ENCODE measurements at places on chromosomes 7 and 10.

DNA sequence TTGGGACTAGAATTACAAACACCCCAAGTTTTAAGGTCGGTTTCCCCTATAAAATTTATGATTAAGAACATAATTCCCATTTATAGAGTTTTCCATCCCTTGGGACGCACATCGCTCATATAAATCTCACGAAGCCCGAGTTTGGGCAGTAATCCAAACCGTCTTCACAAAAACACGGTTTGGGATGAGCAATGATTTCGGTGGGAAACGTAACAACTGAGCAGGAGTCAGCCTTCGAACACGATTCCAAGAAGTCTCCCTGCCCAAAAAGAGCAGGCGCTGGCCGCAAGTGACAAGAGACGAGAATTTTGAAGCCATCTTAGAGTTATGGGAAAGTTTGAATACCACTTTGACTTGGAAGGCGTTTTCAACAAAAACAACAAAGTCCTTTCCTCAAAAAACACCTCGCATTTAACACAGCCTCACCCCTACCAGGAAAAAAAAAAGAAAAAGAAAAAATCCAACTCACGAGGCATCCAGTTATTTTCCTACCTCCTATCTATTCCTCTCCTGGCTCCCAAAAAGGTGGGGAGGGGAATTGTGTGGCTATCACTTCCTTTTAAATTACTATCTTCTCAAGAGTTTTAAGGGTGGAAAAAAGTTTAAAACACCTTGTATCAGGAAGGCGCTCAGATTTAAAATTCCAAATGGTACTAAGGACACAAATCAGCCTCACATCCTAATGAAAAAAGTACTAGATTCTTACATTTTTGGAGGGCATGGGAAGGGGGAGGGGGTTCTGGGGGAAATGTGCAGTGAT, 1.6 kb downstream of the SEPHS1 start:
- no peak for ATAC-seq

DNA sequence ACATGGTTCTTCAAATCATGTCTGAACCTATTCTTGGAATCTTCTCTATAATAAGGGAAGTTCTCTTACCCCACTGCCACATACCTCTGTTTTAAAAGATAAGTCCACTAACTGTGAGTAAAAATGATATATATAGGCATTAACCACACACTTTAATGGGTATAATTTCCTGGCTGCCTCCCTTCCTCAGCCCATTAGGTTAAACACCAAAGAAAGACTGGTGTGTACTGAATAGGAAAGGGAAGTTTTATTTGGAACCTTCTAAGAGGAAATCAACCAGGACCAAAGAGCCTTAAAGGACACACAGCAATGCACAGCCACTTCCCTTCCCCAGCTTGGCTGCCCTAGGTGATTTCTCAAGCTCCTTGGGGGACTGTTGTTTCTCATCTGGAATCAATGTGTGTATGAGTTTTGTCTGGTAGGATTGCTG, 5.0 kb upstream of the WBP1L start:
- no peak for ATAC-seq

DNA sequence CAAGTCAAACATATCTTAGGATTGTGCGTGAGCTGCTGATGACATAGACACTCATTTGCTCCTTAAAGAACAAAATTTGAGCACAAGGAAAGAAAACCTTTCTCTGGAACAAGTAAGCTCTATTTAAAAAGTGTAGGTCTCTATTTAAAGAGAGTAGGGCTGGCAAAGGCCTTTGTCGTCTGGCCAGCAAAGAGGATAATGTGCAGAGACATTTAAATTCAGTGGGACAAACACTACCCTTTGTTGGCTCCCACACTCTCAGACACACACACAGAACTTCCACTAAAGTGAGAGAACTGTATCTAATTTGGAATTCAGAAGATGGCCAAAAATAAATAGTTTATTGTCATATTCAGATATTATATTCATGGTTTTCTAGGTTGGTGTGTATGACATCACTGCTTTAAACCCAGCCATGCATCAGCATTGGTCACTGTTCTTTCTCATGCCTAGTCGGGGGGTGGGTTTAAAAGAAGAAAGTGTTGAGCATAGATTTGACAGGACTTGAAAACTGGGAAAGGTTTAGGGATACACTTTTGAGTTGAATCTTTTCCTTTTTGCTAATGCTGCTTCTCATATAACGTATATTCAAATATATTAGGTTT, 49.5 kb upstream of the HDAC9 start:
- no peak for ATAC-seq

GRCh38 chr10:77162697-77163096, 474.9 kb downstream of the KCNMA1 start:
- no peak for ATAC-seq

DNA sequence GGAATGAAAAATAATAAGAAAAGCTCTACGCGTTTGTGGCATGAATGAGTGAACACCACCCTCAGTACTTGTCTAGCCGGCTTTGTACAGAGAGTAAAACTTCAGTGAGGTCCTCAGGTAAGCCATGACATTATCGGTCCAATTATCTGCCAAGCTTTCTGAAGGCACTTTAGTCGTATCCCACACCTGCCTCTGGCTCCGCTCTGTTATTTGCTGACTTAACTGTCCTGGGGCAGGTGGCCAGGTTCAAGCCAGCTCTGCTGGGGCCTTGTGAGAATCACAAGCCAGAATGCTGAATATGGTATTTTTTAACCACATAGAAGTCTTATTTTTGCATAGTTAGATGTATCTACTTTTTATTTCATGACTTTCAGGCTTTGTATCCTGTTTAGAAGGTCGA, 66.0 kb upstream of the FHIP2A start:
- no peak for ATAC-seq

GRCh38 chr10:132848291-132848701, 62.3 kb upstream of the NKX6-2 start:
- ATAC-seq: no peak

GRCh38 chr10:132022241-132022640, 40.5 kb upstream of the BNIP3 start:
- no peak for ATAC-seq

- ATAC-seq: no peak
Measured at GRCh38 chr7:158271646-158272045, 316.0 kb downstream of the PTPRN2 start.

- ATAC-seq: no peak
Measured at GRCh38 chr7:155351120-155351870, 53.6 kb downstream of the INSIG1 start.

DNA sequence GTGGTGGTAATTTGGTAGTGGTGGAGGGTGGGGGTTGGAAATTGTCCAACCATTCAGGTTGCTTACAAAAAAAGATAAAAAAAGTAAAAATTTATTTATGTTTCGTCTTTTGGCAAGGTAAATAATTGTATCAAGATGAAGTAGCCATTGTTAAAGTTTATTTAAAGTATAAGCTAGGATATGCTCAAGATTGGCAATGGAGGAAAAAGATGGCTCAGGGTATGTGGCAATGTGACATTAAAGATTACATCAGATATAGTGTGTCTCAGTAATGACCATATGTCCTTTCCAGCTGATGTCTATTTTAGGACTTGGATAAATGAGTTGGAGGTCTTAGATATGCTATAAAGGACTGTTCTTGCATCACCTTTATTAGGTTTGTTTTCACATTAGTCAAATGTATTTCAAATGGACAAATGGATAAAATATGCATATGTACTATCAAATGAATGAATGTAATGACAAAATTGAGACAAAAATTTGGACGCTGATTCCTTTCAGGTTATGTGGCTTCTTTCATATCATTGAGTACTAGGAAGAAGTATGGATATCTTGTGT, 60.9 kb downstream of the ST7 start:
- no peak for ATAC-seq

DNA sequence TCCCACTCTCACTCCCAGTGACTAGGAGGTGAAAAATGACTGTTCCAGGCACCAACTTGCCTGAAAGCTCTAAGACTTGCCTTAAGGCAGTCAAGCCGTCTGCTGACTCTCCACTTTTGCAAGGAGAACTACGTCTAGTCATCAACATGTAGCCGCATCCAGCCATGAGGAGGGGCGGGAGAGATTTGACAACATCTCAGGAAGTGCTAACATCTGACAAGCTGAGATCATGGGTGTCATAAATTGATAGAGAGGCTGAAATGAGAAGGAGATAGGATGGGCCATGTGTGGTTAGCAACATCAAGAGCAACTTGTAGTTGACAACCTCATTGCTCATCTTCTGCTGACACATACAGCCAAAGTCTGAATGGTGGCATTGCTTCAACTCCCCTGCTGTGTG, 9.0 kb upstream of the TBXAS1 start:
- no peak for ATAC-seq

DNA sequence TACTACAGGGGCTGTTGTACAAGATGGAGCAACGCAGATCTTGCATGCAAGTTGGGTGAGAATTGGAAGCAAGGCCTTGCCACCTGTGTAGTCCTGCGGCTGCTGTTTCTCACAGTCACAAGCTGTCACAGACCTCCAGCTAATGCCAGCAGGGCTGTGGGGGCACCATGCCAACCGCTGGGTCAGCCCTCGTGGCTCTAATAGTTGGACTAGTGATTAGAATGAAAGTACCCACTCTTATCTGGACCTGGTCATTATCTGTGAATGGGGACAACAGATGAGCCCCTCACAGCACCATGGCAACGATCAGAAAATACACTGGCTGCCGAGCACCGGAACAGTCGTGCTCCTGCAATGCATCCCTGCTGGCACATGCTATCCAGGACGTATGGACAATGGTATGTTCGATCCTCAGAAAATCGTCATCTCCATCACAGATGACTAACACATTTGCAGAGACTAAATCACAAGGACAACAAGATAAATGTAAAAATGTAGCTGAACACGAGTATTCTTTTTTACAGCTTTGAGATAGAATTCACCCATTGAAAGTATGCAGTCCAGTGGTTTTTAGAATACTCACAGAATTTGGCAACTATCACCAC, 80.4 kb upstream of the CALN1 start:
- ATAC-seq: no peak

DNA sequence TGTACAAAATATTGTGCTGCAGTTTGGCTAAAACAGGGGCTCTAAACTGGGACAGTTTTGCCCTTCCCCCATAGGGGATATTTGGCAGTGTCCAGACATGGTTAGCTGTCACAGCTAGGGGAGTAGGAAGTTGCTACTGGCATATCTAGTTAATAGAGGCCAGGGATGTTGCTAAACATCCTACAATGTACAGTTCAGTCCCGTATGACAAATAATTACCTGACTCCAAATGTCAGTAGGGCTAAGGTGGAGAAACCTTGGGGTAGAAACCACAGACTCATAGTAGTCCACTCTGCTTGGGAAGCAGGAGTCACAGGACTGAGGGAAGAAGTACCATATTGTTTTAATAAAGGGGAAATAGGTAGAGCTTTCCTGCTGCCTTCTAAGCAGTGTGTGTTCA, 39.8 kb downstream of the WBP1L start:
- ATAC-seq: no peak

DNA sequence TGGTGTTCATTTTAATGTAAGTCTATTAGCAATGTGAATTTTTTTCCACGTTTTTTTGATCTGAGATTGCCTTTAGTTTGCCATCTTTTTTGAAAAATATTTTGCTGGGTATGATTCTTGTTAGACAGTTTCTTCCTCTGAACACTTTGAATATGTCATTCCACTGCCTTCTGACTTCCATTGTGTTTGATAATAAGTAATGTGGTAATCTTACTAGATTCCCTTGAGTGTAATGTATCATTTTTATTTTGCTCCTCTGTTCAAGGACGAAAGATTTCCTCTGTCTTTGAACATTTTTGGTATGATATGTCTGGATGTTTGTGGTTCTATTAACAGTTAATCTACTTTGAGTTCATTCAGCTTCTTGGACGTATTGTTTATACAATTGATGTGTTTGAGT, 371.4 kb downstream of the SUGCT start:
- ATAC-seq: no peak

- peak; percentile 37 for ATAC-seq
Measured at GRCh38 chr10:22649994-22650393, 64.4 kb downstream of the PIP4K2A start.

DNA sequence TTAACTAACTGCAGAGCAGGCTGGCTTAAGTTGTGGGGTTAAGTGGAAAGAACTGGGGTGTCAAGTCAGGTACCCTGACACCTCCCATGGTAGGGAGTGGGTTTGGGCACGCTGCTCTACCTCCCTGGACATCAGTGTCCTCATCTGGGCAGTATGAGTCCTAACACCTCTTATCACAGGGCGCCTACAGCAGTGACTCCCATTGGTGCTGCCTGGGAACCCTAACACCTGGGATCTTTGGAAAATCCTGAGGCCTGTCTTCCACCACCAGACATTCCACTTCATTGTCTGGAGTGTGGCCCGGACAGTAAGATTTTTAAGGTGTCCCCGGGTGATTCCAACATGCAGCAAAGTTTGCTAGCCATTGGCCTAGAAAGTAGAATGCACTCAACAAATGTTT, 239.1 kb downstream of the SKAP2 start:
- ATAC-seq: no peak

DNA sequence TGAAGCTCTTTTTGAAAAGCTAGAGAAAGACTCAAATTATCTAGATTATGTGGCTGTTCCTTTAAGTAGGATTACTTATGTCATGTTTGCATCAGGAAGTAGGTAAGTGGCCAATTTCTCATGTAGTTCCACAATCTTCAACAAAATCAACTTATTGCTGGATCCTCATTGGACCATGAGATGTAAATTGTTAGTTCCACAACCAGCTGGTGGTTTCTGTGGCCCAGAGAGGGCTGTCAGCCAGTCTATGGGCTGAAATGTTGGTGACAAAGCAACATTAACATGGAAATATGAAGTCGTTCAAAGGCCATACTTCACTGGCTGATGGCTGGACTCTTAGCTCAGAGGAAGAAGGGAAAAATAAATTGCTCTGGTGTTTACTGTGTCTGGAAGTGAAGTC, 157.9 kb downstream of the PLXDC2 start:
- no peak for ATAC-seq

- no peak for ATAC-seq
Measured at GRCh38 chr7:92043637-92044036, 90.6 kb downstream of the CYP51A1 start.

DNA sequence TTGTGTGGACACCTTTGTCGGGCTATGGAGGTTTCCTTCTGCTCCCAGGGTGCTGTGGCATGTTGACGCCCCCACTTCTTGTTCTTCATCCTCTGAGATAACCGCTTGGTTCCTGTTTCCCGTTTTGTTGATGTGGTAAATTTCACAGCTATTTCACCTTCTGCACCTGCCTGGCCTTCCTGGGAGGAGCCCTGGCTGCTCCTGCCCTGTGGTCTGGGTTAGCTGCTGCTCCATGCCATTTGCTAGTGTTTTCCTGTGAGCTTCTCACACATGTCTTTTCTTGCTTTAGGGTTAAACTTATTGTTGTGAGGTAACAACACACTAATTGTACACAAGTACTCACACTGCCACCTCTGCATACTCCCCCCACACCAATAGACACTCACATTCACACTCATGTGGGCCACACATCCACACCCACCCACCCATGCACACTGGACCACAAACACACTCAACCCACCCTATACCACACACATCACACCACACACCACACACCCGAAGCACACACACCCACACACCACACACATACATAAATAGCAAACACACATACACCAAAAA, 46.5 kb upstream of the MSMB start:
- ATAC-seq: peak; percentile 4

- ATAC-seq: no peak
Measured at GRCh38 chr10:16789261-16789660, 28.0 kb downstream of the RSU1 start.

DNA sequence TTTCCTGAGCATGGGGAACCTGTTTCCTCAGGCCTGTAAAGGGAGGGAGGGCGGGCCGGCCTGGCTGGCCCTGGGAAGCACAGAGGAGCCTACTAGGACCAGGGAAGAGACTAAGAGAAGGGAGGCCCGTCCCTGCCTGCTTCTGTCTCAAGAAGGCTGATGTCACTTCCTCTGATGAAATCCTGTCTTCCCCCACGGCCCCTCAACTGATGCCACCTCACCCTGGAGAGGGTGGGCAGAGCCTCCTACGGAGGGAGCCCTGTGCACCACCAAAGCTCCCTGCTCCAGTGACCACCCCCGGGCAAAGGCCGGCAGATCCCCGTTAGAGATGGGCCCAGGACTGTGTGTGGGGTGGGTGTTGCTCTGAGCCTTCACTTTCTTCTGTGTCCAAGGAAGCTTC, 1.0 kb upstream of the PILRA start:
- peak; percentile 37 for ATAC-seq
